ENCODE measurements at places on chromosomes 1 and 21.

DNA sequence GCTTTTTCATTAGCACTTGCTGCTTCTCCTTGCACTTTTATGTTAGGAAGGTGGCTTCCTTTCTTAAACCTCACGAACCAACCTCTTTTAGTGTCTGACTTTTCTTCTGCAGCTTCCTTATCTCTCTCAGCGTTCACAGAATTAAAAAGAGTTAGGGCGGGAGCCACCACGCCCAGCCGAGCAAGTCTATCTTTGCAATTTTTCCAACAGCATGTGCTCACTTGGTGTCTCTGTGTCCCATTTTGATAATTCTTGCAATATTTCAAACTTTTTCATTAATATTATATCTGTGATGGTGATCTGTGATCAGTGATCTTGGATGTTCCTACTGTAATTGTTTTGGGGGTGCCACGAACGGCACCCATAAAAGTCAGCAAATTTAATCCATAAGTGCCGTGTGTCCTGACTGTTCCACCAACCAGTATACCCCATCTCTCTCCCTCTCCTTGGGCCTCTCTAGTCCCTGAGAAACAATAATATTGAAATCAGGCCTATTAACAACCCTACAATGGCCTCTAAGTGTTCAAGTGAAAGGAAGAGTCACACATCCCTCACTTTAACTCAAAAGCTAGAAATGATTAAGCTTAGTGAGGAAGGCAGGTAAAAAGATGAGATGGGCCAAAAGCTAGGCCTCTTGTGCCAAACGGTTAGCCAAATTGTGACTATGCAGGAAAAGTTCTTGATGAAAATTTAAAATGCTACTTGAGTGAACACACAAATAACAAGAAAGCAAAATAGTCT, 15.9 kb upstream of the ITPKB start:
- DNase-seq: no peak

- no peak for DNase-seq
Observed at GRCh38 chr1:197590687-197591086, 184.6 kb downstream of the DENND1B start.

DNA sequence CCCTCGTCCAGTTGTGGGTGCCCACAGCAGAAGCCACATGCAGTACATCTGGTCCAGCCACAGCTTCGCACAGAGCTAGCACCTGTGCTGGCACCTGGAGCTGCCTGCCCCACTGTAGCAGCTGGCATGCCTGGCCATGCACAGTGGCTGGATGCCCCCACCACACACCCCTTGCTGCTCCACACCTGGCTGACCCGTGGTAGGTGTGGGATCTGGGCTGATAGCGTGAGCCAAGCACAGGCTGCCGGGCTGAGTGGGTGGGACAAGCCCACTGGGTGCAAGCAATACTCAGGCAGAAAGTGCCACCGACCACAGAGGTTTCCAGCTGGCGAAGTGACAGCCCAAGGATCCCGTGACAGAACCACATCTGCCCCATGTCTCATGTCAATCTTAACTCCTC, 30.6 kb upstream of the BACE2 start:
- no peak for DNase-seq

GRCh38 chr1:101260556-101261350, 23.9 kb downstream of the S1PR1 start:
- DNase-seq: no peak

DNA sequence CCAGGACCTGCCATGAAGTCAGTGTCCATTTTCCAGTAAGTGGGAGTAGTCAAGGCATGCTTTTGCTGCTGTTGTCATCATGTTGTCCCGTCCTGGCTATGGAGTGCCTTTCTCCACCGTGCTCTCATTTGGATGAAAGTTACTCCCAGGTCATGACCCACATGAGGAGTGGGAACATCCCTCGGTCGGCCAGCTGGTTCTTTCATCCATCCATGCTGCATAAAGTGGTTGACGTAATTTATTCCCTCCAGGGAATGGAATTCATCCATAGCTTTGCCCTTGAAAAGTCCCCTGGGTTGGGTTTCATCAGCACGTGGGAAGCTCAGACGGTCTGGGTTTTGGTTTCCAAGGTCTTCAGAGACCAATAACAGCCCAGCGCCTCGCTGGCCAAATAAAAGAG, 11.6 kb downstream of the PLA2G2A start:
- no peak for DNase-seq

DNA sequence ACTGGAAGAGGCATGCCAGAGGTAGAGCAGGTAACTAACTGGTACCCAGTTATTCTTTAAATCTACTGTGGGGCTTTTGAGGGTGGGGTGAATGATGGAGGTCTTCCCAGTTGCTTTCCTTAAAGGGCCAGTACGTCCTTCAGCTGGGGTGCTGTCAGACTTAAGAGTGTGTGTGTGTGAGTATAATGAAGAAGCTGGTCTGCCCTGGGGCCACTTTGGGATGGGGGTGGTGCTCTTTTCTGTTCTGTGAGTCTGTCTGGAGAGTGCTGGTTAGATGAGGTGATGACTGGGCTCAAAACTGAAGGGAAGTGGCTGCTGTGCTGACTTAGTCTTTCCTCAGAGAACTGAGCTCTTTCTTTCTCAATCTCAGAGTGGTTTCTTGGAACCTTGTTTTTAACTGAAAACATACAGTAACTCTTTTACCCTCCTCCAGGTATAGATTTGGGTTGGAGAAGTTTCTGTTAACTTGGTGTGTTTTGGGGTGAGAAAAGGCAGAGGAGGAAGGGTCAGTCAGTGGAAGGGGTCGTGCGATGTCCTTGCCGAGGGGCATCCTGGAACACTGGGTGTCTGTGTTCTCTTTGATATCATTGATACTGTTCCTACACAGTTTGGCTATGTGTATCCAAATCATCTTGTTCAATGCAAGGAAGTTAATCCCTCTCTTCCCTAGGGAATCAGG, 746 bp downstream of the MACF1 start:
- DNase-seq: no peak

GRCh38 chr1:70358921-70359564, 4.5 kb upstream of the ANKRD13C start:
- peak; percentile 23 for DNase-seq

DNA sequence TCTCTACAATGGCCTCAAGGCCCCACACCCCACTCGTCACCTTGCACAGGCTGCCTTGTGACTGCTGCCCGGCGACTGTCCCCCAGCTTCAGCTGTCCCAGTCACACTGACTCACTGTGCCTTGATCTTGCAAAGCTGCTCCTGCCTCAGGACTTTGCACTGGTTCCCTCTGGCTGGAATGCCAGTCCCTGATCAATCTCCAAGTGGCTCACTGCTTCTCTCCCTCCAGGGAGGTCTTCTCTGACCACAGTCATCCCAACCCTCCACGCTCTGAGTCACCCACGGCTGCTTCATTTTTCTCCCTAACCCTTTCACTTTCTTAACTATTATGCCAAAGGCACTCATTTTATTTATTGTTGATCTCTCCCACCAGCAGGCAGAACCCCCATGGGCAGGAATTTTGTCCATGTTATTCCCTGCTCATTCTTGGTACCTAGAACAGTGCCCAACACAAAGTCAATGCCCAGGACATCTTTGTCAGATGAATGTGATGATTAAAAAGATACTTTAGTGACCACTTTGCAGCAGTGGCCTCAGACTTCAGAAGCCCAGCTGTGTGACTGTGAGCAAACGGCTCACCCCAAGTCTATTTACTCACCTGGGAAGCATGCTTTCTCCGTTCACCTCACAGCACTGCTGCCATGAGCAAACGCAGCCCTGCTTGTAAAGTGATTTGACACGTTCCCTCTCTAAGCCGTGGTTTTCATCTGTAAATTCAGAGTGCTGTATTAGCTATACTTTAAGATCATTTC, 53.4 kb downstream of the ZBTB18 start:
- DNase-seq: no peak

DNA sequence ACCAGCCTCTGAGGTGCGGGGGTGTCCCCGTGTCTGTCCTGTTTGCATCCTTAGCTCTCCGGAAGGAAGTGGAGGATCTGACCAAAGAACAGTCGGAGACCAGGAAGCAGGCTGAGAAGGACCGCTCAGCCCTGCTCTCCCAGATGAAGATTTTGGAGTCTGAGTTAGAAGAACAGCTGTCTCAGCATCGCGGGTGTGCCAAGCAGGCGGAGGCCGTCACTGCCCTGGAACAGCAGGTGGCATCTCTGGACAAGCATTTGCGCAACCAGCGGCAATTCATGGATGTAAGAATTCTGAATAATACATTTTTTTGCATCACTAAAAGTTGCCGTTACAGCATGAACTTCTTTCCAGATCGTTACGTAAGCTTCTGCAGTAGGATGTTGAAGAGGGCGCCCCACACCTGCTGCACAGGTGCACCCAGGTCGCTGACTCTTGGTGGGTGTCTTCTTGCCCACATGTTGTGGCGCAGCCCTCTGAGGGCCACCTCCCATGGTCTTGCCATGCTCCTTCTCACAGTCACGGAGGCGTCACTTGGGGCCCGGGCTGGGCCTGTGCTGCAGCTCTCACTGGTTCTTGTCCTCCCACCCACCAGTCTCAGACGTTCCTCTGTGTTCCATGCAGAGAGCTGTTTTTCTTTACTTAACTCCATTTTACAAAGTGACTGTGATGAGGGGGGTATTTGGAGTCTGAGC, 61.3 kb upstream of the DIP2A start:
- DNase-seq: no peak

GRCh38 chr1:232965124-232965911, 14.9 kb downstream of the NTPCR start:
- no peak for DNase-seq

DNA sequence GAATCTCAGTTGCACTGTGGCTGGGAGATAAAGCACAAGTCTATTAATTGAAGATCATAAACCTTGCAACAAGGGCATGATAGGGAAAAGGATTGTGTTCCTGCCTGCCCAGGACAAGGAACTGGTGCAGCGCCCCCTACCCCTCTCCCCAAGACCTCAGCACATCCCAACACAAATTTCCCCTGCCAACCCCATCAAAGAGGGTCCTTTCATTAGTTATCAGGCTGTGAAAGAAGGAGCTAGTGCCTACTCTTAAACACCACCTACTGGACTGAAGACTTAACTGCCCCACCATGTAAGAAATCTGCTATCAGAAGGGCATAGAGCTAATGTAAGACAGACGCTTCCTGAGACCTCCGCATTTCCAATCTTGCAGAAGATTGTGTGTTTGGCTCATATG, 372.6 kb downstream of the AGBL4 start:
- DNase-seq: no peak

DNA sequence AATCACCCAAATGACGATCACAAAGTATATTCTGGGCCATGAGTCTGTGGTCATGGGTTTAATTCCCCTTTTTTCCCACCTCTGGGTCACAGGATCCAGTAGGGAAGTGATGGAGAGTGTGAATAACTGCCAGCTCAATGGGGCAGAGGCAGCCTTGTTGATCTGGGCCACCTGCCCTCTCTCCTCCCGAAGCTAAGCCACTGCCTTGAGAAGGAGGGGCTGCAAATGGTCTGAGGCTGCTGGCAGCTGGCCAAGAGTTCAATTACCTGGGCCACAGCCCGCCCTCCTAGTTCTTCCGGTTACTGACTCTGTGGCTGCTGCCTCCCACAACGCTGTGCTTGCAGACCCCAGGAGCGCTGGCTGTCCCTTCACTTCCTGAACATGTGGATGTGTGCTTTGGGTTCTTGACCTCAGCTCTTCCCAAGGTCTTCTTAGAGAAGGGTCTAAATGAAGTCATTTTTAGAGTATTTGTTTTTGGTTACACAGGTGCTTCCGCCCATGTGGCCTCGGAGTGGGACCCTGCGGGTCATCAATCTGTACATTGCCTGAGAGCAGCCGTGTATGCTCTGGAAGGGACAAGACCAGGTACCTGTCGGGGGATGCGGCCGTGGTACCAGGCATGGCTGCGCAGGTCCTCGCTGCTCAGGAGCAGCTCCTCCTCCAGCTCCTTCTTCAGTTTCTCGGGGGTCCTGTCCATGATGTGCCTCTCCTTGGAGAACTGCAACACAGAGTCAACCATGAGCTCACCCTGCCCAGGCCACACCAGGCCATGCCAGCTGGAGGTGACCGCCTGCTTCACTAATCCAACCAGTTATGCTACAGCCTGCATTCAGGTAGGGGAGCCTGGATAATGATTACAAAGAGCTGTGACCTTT, 89.7 kb downstream of the BCAR3 start:
- peak; percentile 29 for DNase-seq

- no peak for DNase-seq
Observed at GRCh38 chr1:114453361-114453784, 57.6 kb downstream of the TRIM33 start.

DNA sequence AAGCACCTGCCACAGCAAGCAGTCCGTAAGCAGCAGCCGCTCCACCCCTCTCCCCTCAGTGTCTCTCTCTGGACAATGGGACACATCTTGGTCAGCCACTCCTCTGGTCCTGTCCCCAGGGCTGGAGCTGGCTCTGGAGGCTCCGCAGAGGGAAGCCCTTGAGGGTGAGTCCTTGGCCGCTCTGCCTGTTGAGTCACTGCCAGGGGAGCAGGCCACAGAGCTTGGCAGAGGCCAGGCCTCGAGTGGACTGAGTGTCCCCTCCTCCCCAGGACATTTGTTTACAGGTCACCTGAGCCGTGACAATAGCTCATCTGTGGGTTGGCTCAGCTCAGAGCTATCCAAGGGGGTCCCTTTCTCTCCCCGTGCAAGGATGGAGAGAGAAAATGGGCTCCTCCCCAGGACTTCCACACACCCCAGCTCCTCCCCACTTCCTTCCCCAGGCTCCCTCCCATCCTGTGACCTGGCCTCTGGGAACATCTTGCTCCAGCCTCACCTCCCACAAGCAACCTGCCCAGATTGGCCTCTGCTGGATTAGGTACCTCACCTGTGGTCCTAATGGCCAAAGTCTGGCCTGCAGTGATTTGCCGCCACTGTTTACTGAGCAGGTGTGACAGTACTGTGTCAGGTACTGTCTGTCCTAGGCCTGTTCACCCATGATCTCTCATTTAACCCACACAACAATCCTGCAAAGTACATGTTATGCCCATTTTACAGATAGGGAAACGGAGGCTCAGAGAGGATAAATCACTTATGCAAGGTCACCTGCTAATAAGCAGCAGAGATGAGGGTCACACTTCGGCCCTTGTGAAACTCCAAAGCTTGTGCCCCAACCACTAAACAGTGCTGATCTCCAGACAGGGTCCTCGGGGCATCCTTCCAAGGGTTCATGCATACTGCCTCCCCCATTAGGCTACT, 4.8 kb downstream of the FAM131C start:
- DNase-seq: no peak

DNA sequence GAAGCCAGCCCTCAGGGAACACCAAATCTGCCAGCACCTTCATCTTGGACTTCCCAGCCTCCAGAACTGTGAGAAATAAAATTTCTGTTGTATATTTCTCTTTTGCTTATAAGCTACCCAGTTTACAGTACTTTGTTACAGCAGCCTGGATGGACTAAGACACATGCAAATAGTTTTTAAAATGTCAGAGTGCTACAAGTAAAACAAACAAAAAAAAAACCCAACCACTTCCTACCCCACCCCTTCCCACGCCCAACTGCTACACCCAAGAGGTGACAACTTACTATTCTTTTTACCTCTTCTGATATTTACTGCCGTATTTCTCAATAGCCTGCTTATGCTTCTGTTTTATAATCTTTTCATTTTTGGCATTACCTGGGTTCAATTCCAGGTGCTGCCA, 8.6 kb upstream of the SPSB1 start:
- DNase-seq: no peak

Data from GM18507 (cell line).